ENCODE measurements at places on chromosomes 3 and 15. TPM values are rescaled to one million over a fixed set of nuclear protein-coding genes. Genes with fewer than 3 reads are reported as not detected.

- DNase-seq = no peak
Measured at GRCh38 chr3:196544491-196544992, 23.8 kb downstream of the WDR53 start.

- peak; percentile 74 for DNase-seq
Measured at GRCh38 chr15:44719293-44719999, 8.1 kb downstream of the B2M start.

DNA sequence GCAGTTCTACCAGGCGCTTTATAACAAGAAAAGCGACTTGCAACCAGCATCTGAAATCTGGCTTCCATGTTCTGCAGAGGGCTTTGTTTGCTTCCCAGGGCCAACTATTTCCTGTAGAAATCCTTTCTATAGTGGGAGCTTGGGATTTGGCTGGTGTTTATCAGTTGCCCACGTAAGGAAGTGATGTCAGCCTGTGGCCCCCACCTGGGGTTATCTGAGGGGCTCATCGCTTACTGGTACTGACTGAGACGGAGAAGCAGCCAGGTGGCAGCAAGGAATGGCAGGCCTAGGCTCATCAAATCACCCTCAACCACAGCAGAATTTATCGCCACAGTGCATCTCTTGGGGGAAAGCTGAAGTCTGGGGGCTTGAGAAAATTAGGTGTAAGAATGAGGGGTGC is 14.6 kb upstream of the CCR9 start:
- no peak for DNase-seq

Gene ABHD6
- total RNA-seq = 3.3 TPM

GRCh38 chr3:43043071-43043766 is 62.7 kb downstream of the POMGNT2 start:
- no peak for DNase-seq

Gene AADACL2
- not detected for total RNA-seq

Gene IFT57
- 16.4 TPM for total RNA-seq

- no peak for DNase-seq
Measured at GRCh38 chr15:101269479-101270223, 7.6 kb downstream of the SELENOS start.

DNA sequence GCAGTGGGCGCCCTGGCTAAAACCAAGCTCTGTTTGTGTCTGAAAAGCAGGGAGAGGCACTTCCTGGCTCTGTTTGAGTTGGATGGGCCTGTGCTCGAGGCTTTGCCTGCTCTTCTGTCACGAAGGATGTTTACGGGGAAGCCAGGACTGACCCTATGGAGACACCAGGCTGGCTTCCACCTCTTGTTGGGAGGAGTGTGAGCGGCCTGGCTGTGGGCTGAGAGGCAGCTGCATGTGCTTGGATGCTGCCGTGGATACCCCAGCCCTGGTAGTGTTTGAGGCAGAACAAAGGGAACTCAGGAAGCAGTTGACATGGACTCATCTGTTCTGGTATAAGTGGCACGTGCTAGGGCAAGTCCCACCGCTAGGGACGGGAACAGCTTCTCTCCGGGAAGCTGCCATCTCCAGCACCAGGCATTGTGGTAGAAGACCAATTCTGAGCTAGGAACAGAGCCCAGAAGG is 17.6 kb upstream of the SLC41A3 start:
- peak; percentile 38 for DNase-seq

DNA sequence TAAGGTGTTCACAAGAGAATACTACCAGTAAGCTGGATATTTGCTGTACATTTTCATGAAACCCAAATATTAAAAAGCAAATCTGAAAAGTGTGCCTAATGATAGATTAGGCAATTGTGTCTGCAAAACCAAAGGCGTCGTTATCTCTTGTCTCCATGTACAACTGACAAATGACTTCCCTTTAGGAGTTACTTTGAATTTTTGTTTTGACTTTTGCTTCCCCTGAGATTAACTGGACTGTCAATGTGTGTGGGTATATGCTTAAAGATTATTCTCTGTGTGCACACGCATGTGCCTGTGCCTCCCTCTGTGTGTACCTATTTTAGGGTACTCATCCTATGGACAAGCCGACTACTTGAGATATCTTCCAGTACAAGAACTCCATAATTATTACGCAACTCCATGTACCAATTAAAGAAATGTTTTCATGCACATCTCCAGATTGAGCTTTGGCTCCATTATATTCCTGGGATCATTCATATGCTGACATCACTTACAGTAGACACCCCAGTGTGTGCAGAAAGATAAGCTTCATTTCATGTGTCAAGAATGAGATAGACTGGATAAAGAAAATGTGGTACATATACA is 431.2 kb upstream of the ADAMTS9 start:
- DNase-seq = no peak

- no peak for DNase-seq
Measured at GRCh38 chr3:33315826-33316225, 38.6 kb downstream of the FBXL2 start.

DNA sequence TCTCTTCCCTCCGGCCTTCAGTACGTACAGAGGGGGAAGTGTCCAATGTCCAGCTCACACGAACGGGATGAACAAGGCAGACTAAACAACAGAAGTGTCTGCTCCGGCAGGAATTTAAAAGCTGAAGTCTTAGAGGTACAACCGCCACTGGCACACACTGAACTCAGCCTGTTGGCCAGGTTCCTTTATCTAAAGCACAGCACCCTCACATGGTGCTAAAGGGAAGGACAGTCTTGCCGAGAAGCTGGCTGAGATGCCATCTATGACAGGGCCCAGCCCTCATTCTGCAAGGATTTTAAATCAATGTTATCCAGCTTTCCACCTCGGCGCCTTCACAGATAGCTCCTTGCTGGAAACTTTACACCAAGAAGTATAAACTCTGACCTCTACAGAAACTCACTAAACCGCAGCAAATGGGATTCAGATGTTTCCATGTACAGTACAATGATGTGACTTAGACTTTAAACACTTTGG is 2.8 kb downstream of the ADAMTS17 start:
- DNase-seq = no peak

GRCh38 chr3:116824208-116824607 is 114.6 kb downstream of the TUSC7 start:
- DNase-seq = no peak

Gene CACNA2D3
- total RNA-seq = not detected

- no peak for DNase-seq
Measured at GRCh38 chr15:45703670-45704328, 69.0 kb downstream of the SQOR start.

GRCh38 chr3:57910990-57911389 is 97.2 kb upstream of the FLNB start:
- no peak for DNase-seq

DNA sequence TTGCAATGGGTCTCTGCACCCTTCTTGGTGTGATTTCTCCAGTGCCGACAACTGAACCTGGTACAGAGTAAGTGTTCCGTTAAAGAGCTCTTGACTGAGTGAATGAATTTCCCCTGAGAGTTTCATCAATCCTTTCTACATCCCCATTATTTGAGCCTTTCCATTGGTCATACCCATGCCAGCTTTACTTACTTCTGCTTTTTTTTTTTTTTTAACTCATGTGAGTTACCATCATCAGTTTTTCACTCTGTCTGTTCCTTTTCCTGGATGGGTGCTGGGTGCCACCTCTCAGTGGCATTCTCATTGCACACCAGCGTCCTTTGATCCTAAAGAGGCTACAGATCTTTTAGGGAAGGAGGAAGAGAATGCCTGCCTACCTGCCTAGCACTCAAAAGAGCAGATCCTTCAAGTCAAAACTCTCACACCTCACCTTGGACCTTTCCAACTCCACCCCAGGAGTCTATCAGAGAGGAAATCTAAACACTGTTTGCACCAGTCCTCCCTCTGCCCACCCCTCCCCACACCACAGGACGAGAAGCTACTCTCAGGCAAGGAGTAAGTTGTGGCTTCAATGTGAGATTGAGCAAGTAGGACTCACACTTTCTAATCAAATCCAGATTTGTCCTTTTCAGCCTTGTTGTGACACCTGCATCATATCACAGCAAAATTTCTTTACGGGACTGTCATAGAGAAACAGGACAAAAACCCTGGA is 13.1 kb upstream of the USP3 start:
- no peak for DNase-seq

DNA sequence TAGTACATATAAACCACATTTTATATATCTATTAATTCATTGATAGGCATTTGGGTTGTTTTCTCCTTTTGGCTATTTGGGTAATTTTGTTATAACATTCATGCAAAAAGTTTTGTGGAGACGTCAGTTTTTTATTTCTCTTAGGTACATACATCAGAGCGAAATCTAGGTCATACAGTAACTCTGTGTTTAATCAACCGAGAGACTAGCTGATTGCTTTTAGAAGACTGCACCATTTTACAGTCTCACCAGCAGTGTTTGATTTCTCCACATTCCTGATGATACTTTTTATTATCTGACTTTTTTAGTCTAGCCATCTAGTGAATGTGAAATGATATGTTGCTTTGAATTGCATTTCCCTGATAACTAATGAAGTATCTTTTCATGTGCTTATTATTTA is 1019.3 kb downstream of the NSUN3 start:
- no peak for DNase-seq

Gene TM6SF1
- 23.7 TPM for total RNA-seq

DNA sequence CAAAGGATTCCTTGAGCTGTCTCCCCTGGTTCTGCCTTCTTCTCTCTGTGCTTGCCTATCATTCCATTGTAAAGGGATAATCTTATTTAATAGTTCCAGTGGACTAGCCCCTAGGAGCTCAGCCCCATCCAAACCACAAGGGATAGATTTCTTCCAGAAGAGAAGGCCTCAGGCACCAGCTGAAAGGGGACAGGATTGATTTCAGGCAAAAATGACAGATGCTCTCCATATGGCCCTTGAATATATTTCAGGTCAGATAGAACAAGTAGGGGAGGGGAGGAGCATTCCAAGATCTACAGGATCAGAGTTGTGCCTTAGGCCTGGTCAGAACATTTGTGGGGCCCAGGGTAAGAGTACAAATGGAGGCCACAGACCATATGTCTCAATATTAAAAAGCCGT is 85.3 kb downstream of the RPLP1 start:
- DNase-seq = no peak

GRCh38 chr15:52651868-52652267 is 27.3 kb downstream of the ATOSA start:
- DNase-seq = peak; percentile 60

Gene TMCO5A
- total RNA-seq = not detected

GRCh38 chr3:108159105-108159504 is 63.1 kb downstream of the IFT57 start:
- DNase-seq = no peak

- no peak for DNase-seq
Measured at GRCh38 chr3:5692446-5692845, 504.9 kb downstream of the EDEM1 start.

DNA sequence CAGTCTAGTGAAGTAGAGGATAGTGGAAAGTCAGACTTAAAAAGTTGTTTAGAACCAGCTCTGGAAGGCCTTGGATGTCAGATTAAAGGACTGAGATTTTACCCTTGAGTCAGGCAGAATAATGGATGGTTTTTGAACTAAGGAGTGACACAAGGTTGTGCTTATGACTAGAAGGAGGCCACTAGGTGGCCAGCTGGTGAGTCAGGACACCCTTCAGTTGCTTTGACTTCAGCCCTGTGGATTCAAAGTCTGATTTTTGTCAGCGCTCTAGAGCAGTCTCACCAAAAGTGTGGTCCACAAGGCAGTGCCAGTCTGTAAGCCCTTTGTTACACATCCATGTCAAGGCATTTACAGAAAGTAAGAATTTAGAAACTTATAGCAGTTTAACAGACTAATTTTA is 3.8 kb upstream of the GABPB1 start:
- DNase-seq = no peak

Gene GOLGA6D
- not detected for total RNA-seq

DNA sequence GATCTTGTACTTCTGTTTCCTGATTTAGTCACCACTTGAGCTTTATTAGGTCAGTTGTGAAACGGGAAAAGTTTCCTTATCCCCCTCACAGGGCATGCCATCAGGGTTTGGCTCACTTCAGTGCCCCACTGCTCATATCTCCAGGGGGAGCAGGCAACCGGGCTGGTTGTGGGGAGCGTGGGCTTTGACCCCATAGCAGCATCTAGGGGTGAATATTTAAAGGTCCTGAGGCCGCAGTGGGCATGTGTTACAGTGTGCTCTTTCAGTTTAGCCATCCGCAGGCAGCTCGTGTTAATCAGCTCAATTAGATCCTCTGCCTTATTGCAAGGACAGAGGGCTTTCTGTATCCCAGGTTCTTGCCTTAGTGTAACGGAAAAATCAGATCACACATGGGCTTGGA is 71.9 kb downstream of the MRPL46 start:
- no peak for DNase-seq

Gene KLHL40
- total RNA-seq = not detected

DNA sequence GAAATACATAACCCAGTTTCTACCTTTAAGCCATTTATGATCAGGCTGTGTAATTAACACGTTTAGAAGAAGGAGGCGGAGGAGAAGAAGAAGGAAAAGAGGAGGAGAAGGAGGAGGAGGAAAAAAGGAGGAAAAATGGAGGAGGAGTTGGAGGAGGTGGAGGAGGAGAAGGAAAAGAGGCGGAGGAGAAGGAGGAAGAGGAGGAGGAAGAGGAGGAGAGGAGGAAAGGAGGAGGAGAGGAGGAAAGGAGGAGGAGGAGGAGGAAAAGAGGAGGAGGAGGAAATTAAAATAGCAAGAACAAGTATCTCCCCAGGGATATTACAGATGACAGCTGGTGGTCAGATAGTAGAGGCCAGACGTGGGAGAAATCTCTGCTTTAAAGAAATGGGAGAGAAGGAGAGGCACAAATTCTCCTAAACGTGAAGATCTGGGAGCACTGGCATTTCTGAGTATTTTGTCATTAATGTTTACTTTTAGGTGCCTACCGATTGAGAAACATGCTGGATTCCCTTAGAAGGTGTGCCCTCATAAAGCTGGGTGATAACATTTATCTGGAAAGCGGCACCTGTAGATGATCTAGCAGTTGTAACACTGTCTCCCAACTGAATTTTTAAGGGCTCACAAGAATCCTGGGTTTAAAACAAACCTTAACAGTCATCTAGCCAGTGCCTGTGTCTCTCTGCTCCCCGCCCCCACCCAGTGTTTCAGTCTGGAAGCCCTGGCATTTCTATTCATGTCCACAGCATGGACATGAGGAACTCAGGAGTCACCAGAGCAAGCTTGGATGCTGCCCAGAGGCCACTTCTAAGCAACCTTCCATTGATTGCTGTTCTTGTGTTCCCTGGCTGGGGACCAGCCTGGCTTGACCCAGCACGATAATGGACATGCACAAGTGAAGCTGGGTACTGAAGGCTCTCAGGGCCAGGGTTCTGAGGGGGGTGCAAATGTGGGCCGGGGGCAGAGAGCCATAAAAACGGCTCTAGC is 75.2 kb downstream of the CHRNA7 start:
- no peak for DNase-seq

DNA sequence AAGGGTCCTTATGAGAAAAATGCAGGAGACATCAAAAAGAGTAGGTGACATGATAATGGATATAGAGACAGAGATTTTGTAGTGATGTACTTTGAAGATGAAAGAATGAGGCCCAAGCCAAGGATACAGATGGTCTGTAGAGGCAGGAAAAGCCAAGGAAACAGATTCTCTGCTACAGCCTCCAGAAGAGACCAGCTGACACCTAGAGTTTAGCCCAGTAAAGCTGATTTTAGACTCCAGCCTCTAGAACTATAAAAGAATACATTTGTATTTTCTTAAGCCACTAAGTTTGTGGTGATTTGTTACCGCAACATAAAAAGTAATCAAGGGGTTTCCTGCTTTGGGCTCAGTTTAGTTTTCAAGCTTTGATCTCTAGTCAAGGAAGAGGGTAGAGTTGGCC is 64.8 kb downstream of the STRIT1 start:
- DNase-seq = no peak

Measured in natural killer cell treated with Interleukin-12 subunit alpha and Interleukin-12 subunit beta and Interleukin-15 and Interleukin-18, amount 100 ng/mL, for 72 hours (primary cell).